ENCODE measurements at places on chromosomes 7 and 10.

GRCh38 chr10:57919864-57920263 lies 347.8 kb downstream of the IPMK start:
- DNase-seq, result no peak

GRCh38 chr7:17355050-17355449 lies 56.6 kb downstream of the AHR start:
- DNase-seq, result no peak

DNA sequence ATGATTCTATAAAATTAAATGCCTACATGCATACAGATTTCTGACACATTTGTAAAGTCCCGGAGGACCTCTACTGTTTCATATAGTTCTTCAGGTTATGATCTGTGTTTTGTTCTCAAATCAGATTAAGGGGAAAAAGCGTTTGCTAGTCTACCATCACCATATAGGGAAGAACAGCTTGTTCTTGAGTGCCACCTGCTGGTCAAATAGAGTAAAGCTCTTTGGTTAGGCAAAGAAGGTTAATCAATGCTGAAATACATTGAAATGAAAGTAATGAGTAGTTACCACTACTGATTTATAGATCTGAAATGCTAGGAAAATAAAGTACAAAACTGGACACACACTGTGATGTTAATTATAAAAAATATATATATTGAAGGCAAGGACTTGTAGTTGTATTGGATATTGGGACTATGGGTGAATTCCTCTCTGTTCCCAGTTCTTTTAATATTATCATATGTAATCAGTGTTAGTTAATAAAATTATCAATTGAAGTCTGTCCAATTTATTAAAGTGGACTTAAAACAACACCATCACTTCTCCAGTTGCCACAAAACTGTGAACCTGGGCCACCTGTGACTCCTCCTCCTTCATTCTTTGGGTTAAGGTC lies 72.6 kb upstream of the PDLIM1 start:
- DNase-seq, result peak; percentile 56

DNA sequence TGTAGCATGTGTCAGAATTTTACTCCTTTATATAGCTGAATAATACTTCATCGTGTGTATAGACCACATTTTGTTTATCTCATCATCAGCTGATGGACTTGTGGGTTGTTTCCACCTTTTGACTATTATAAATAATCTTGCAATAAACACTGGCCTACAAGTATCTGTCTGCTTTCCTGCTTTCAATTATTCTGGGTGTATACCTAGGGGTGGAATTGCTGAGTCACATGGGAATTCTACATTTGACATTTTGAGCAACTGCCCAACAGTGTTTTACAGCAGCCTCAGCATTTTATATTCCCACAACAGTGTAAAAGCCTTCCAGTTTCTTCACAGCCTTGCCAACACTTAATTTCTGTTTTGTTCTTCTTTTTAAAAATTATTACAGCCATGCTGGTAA lies 200.3 kb upstream of the PRSS1 start:
- peak; percentile 40 for DNase-seq

- no peak for DNase-seq
These were observed 31.1 kb downstream of the HOXA1 start for GRCh38 chr7:27064661-27065060.
